ENCODE measurements at places on chromosomes 7 and 10.

GRCh38 chr10:73953665-73954064 lies 42.7 kb downstream of the PLAU start:
- DNase-seq = no peak

DNA sequence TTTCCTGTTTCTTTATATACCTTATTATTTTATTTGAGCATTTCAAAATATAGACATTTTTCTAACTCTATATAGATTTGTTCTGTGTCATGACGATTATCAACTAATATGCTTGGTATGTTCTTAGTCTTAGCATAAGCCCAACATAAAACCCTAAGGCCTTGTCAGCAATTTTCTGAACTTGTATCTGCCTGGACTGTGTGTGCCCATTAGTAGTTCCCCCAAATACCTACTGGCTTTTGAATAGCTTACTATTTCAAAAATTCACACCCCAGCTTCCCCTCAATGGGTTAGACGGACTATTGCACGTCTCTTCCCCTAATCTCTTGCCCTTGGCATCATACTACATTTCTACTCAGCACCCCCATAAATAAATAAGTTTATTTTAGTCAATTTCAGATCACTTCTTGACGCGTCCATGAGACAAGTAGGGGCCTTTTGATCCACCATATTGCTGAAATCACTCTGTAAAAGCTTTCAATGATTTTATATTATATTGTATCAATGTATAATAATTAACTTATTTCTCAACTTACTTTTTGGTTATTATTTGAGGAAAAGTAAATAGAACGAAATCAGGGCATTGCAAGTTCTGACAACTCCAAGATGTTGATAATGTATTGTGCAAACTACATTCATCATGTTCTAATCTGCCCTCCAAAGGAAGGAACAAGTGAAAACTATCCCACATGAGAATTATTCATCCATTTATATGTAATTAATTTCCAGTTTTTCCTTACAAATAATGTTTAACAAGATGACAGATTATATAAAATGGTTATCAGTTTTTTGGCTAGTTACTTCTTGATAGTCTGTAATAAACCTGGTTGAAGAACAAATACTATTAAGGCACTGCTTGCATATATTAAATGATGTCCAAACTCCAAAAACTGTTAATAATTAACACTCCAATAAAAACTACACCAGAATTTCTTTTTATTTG lies 1.1 kb upstream of the AKR1C3 start:
- DNase-seq = no peak

DNA sequence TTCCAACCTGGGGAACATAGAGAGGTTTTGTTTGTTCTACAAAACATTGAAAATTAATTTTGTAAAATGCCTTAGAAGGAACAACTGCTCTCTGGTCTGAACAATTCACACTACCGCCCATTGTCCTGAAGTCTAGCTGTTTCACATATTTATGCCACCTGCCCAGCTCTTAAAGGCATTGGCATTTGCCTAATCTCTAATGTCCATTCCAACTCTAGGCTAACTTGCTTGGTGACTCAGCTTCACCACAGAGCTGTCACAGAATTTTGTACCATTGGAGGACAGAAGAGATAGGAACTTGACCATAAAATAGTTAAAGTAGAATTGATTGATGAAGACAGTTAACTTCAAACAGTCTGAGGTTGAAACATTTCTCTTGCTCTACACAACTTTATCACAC lies 53.5 kb upstream of the PPP1R17 start:
- no peak for DNase-seq

DNA sequence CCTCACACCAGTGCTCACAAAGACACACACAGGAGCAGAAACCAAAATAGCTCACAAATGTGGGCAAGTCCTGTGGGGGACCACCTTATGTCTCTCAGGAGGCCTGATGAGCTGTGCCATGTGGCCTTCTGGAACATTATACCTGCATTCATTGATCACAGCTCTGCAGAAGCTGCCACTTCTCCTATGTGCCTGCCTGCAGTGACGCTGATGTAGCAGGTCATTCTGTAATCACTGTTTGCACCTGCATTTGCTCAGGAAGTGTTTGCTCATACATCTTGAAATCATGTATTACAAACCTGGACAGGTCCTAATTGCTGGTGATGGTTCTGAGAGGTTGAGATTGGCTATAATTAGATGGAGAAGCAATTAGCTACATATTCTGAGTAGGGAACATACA lies 310.2 kb downstream of the AUTS2 start:
- no peak for DNase-seq

- DNase-seq = no peak
Measured at GRCh38 chr7:30159698-30160143, 24.9 kb downstream of the MTURN start.

- no peak for DNase-seq
Measured at GRCh38 chr7:34140066-34140465, 234.7 kb downstream of the BMPER start.

DNA sequence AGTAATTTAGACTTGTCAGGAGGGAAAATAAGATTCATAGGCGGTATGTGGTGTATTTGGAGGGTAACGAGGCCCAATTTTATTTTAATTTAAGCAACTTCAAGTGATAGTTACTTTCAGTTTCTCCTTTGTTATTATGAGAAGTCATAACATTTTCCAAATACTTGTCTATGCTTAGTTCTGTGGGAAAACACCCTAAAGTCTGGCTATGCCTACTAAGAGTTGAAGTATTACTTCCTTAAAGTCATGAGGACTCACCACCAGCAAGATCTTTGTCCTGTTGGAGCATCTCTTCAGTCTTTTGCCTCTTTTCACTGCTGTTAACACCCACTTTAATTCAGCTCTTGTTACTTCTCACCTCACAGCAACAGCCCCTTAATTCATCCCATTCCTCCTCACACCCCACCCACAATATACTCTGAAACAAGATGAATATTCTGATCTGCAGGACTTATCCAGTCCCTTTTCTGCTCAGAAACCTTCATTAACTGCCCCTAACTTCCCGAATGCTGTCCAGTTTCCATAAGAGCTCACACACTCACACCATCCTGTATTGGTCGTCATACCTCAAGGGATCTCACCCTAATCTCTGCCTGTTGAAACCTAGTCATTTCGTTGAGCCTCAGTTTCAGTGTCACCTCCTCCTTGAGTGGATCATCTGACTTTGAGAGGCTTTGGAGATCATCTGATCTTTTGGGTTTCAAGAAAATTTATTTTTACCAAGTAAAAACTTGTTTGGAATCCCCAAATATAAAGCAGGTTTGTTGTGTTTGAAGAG lies 61.3 kb downstream of the DNAH11 start:
- DNase-seq = no peak

DNA sequence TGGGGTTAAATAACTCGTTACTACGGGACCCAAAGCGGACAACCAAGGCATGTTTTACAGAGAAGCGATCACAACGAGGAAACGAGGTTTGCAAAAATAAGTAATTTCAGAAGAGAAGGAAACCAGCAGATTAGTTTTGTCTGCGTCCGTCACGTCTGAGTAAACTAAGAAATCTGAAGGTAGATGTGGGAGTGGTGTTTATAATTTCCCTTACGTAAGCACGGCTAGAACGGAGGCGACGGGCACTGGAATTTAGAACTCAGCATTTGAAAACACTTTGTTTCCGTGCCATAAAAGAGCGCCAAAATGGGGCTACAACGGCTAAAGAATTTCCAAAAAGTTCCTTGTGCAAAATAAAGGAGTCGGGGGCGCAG lies 718 bp upstream of the UMAD1 start:
- peak; percentile 51 for DNase-seq
